Left ventricle myocardium inferior (tissue), 1 donor: ENCODE measurements at places on chromosomes 5 and 9. TPM values are rescaled to one million over a fixed set of nuclear protein-coding genes. Genes with fewer than 3 reads are reported as not detected.

DNA sequence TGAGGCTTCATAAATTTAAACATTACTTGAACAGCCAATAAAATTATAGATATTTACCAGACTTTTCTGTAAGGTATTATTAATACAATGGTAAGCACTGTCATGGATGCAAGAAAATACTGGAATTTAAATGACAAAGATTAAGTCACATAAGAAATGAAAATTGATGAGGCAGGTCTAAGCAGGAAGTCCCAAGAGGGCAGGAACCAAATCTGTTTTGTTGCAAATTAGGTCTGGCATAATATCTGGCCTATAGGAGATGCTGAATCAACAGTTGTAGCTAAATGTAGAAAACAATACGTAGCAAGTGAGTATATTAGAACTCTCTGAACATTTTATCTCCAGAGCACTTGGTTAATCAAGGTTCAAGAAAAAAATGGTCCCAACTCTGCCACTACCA is 142.5 kb downstream of the EBF1 start:
- no peaks in the 10 kb centered on the region for H3K36me3 ChIP-seq
- no peak overlapping the region for H3K4me3 ChIP-seq
- H3K27me3 ChIP-seq: no peaks in the 10 kb centered on the region
- no peak for DNase-seq
- H3K27ac ChIP-seq: peak overlapping the region; percentile 59
- H3K4me1 ChIP-seq: peaks cover 28% of the 10 kb centered on the region

Gene HAVCR2
- 3.1 TPM for total RNA-seq

GRCh38 chr9:114789006-114789405 is 16.8 kb downstream of the TNFSF15 start:
- peaks cover 38% of the 10 kb centered on the region for H3K27me3 ChIP-seq
- no peaks in the 10 kb centered on the region for H3K36me3 ChIP-seq
- no peak overlapping the region for H3K4me3 ChIP-seq
- no peak for DNase-seq
- H3K27ac ChIP-seq: no peak overlapping the region
- no peaks in the 10 kb centered on the region for H3K4me1 ChIP-seq

Gene CKS2
- total RNA-seq: 11.6 TPM

DNA sequence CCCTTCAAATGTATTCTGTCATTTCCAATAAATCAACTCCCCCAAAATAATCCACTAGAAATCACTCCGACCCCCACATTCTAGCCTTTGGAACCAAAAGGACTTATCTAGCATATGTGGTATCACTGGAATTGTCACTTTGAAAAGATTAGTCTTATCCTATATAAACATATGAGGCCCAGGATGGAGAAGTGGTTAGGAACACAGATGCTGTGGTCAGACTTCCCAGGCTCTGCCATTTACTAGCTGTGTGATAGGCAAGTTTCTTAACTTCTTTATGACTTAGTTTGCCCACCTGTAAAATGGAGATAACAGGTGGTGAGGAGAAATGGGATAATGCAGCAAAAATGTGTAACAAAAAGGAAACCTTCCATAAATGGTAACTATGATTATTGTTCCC is 62.0 kb upstream of the GLRX start:
- H3K27ac ChIP-seq: no peak overlapping the region
- H3K27me3 ChIP-seq: no peaks in the 10 kb centered on the region
- peaks cover 17% of the 10 kb centered on the region for H3K36me3 ChIP-seq
- no peaks in the 10 kb centered on the region for H3K4me1 ChIP-seq
- no peak for DNase-seq
- no peak overlapping the region for H3K4me3 ChIP-seq

GRCh38 chr9:120326049-120326693 is 253.8 kb downstream of the CDK5RAP2 start:
- H3K4me3 ChIP-seq: no peak overlapping the region
- H3K36me3 ChIP-seq: no peaks in the 10 kb centered on the region
- peaks cover 7% of the 10 kb centered on the region for H3K27me3 ChIP-seq
- no peak overlapping the region for H3K27ac ChIP-seq
- no peak for DNase-seq

- no peak overlapping the region for H3K4me3 ChIP-seq
- no peaks in the 10 kb centered on the region for H3K4me1 ChIP-seq
- H3K27ac ChIP-seq: no peak overlapping the region
- peaks cover 29% of the 10 kb centered on the region for H3K36me3 ChIP-seq
- H3K27me3 ChIP-seq: no peaks in the 10 kb centered on the region
These were observed 7.3 kb downstream of the CEP72 start for GRCh38 chr5:619444-619843.

DNA sequence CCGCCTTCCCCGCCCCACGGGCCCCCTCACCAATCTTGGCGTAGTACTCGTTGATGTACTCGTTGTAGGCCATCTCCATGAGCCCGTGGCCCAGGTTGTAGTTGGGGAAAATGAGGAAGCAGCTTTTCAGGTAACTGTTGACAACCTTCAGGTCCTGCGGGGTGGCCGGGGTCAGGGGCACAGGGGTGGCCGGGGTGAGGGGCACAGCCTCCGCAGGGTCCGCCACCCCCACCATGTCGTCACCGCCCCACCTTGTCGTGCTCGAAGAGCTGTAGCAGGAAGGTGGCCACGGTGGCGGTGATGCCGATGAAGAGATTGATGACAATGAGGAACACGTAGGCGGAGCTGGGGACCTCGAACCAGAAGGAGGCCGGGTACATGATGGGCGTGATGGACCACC is 14.8 kb upstream of the CLIC3 start:
- H3K36me3 ChIP-seq: peaks cover 67% of the 10 kb centered on the region
- DNase-seq: no peak
- no peak overlapping the region for H3K4me3 ChIP-seq
- no peak overlapping the region for H3K27ac ChIP-seq
- no peaks in the 10 kb centered on the region for H3K27me3 ChIP-seq
- H3K4me1 ChIP-seq: no peaks in the 10 kb centered on the region

DNA sequence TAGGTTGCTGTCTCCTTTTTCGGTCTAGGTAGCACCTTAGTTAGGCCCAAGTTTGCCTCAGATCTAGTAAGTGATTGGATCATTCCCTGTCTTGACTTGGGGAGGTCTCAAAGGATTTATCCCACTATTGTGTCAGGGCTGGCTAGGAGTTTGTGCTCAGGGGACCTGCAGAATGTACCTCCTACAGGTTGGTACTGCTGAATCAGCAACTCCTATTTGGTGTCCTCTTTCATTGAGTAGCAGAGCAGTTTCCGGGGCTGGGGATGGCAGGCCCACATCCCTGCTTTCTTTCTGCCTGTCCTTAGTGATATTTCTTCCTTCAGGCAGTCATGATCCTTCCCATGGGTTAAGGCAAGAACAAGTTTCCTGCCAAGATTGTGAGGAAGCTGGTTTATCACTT is 192.9 kb upstream of the CCNH start:
- H3K27ac ChIP-seq: no peak overlapping the region
- H3K4me1 ChIP-seq: no peaks in the 10 kb centered on the region
- H3K36me3 ChIP-seq: no peaks in the 10 kb centered on the region
- no peak overlapping the region for H3K4me3 ChIP-seq

- H3K27ac ChIP-seq: peak overlapping the region; percentile 94
- peaks cover 86% of the 10 kb centered on the region for H3K4me1 ChIP-seq
- H3K4me3 ChIP-seq: no peak overlapping the region
- DNase-seq: no peak
- H3K27me3 ChIP-seq: no peaks in the 10 kb centered on the region
- H3K36me3 ChIP-seq: peaks cover 3% of the 10 kb centered on the region
These were observed 63.6 kb downstream of the CSNK1A1 start for GRCh38 chr5:149487672-149488071.

Gene EGFL7
- 81.5 TPM for total RNA-seq

Gene ARSB
- total RNA-seq: 14.3 TPM

DNA sequence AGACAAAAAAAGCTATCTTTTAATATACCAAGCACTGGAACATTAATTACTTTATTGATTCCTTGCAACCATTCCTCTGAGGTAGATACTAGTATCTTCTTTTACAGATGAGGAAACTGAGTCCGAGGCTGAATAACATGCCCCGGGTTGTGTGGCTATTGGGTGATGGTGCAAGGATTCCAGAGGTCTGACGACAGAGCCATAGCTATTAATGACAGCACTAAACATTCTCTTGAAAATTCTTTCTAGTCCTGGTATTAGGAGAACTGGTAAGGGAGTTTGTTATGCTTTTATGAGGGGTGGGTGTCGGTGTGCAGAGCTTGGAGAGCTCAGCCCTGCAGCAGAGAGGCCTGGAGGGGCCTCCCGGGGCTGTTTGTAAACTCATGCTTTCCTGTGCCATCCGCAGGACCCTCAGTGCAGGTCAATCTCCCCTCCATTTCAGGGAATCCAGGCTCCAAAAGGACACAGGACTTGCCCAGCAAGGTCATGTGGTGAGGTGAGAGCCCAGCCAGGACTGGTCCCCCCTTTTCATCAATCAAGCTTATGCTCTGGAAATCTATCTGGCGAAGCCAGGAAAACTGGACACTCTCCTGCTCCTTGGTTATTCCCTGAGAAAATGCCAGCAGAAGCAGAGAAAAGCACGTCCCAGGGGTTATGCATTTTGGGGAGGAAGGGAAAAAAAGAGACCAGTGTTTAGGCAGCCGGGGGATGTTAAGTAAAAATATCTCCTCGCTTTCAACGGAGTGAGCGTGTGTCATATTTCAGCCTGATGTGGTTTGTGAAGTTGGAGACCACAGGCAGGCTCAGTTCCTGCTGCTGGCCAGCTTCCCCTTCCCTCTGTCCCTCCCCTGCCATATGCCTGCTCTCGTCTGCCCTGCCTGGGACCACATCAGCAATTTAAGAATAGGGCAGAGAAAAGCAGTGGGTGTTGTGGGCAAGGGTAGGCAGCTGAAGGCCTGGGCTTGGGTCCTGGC is 3.7 kb downstream of the GSN start:
- no peaks in the 10 kb centered on the region for H3K36me3 ChIP-seq
- peaks cover 85% of the 10 kb centered on the region for H3K4me1 ChIP-seq
- H3K4me3 ChIP-seq: peak overlapping the region; percentile 86
- H3K27ac ChIP-seq: peak overlapping the region; percentile 88
- no peaks in the 10 kb centered on the region for H3K27me3 ChIP-seq
- DNase-seq: peak; percentile 66

DNA sequence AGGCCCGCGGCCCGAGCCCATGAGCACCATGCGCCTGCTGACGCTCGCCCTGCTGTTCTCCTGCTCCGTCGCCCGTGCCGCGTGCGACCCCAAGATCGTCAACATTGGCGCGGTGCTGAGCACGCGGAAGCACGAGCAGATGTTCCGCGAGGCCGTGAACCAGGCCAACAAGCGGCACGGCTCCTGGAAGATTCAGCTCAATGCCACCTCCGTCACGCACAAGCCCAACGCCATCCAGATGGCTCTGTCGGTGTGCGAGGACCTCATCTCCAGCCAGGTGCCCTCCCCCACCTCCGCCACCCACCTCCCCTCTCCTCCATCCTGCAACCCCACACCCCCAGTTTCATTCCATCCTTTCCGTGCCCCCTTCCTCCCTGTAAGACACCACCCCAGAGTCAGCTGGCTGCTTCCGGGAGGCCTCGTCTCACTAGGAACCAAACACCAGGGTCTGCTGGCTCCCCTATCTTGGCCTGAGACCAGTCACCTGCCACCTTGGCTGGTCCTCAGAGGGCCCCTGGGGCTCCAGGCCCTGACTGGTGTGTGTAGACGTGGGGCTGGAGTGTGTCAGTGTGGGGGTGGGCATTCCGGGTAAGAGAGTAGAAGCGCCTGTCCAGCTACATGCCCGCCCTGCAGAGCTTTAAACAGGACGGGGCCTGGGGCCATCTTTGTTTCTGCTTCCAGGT is 655 bp downstream of the GRIN1 start:
- H3K27ac ChIP-seq: no peak overlapping the region
- H3K4me1 ChIP-seq: peaks cover 10% of the 10 kb centered on the region
- H3K27me3 ChIP-seq: peaks cover 100% of the 10 kb centered on the region
- no peak for DNase-seq
- H3K4me3 ChIP-seq: no peak overlapping the region
- no peaks in the 10 kb centered on the region for H3K36me3 ChIP-seq

GRCh38 chr9:4530375-4530774 is 40.1 kb downstream of the SLC1A1 start:
- H3K27me3 ChIP-seq: no peaks in the 10 kb centered on the region
- no peak overlapping the region for H3K27ac ChIP-seq
- no peak for DNase-seq
- no peaks in the 10 kb centered on the region for H3K4me1 ChIP-seq
- no peak overlapping the region for H3K4me3 ChIP-seq

GRCh38 chr5:80255811-80256712 is at the start of gene SERINC5:
SERINC5 (minus strand) TSS chr5:80256048; CDS start chr5:80255922, 126 bp downstream.
- no peaks in the 10 kb centered on the region for H3K27me3 ChIP-seq
- peaks cover 53% of the 10 kb centered on the region for H3K4me1 ChIP-seq
- peak within 1 kb of the TSS; percentile 91 for H3K4me3 ChIP-seq
- no peaks in the 10 kb centered on the region for H3K36me3 ChIP-seq

DNA sequence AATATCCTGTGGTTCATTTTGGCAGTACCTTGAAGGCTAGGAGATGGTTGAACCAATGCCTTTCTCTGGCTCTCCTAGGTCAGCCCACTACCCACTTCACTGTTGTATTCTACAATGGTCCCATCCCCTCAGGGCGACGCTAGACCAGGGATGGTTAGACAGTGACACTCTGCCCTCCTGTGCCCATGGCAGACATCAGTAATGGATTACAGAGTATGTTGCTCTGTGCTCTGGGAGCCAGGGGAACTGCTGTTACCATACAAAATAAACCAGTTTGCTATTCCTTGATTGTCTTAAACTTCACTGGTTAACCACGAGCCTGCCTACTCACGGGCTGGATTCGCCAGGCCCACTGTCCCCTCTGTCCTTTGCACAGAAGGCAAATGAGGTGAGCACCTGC is 33.7 kb downstream of the NCS1 start:
- DNase-seq: no peak
- peaks cover 7% of the 10 kb centered on the region for H3K27me3 ChIP-seq
- no peak overlapping the region for H3K4me3 ChIP-seq
- no peak overlapping the region for H3K27ac ChIP-seq
- no peaks in the 10 kb centered on the region for H3K4me1 ChIP-seq
- H3K36me3 ChIP-seq: no peaks in the 10 kb centered on the region

GRCh38 chr5:9919306-9920030 is 289.3 kb upstream of the TAS2R1 start:
- no peak overlapping the region for H3K27ac ChIP-seq
- H3K36me3 ChIP-seq: no peaks in the 10 kb centered on the region
- no peak for DNase-seq

DNA sequence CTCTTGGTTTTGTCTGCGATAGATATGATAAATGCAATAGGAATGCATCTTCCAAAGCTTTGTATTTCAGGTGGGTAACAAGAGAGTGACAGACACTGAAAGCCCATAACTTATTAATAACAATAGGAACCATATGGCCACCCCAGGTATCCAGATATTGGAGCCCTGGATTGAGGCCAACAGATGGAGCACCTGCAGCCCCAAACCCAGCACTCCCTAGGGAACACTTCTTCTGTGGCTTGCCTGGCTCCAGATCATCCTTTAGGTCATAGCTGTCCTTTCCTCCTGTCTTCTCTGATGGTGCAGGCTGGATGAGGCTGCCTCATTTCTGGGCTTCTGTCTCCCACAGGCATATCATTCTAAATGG is 5.0 kb upstream of the IL3 start:
- H3K36me3 ChIP-seq: no peaks in the 10 kb centered on the region
- no peak overlapping the region for H3K27ac ChIP-seq
- H3K4me1 ChIP-seq: no peaks in the 10 kb centered on the region
- peaks cover 11% of the 10 kb centered on the region for H3K27me3 ChIP-seq

Gene NACC2
- total RNA-seq: 29.5 TPM

- no peak overlapping the region for H3K4me3 ChIP-seq
- H3K4me1 ChIP-seq: peaks cover 33% of the 10 kb centered on the region
- DNase-seq: no peak
These were observed 41.0 kb downstream of the OTULIN start for GRCh38 chr5:14705556-14705955.

GRCh38 chr9:93594041-93594756 is 17.8 kb downstream of the PHF2 start:
- no peak overlapping the region for H3K4me3 ChIP-seq
- H3K27ac ChIP-seq: peak overlapping the region; percentile 50
- H3K36me3 ChIP-seq: no peaks in the 10 kb centered on the region
